ENCODE measurements at places on chromosomes 3 and 15.
A peak's percentile ranks its signal among the peaks of the same experiment; 100 is the strongest.

DNA sequence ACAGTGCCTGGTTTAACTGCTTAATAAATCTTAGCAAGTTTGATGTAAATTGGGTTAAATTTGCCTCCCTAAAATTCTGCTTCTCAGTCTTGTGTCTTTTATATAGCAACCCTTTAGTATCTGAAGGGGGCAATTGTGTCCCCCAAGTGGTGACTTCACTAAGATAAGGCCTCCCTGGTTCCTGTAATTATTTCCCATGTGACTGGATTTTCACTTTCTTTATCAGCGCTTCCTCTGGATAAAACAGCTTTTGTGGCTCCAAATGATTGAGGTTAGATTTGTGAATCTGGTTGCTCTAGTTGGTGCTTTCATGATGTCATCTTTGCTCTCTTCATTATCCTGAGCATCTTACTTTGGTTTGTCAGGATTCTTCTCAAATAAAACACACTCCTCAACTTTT, 334.3 kb upstream of the CTDSPL start:
- H3K4me1 ChIP-seq, result peaks cover 16% of the 10 kb centered on the region
- no peak for DNase-seq
- no peaks in the 10 kb centered on the region for H3K36me3 ChIP-seq
- no peak overlapping the region for H3K4me3 ChIP-seq
- H3K27ac ChIP-seq, result no peak overlapping the region

- no peak for DNase-seq
- no peaks in the 10 kb centered on the region for H3K4me1 ChIP-seq
- H3K27ac ChIP-seq, result no peak overlapping the region
- no peak overlapping the region for H3K4me3 ChIP-seq
- H3K36me3 ChIP-seq, result no peaks in the 10 kb centered on the region
Observed at GRCh38 chr15:58087871-58088270, 22.4 kb upstream of the ALDH1A2 start.

GRCh38 chr3:67531181-67532101, 123.0 kb downstream of the SUCLG2 start:
- H3K4me3 ChIP-seq, result no peak overlapping the region
- H3K27me3 ChIP-seq, result no peaks in the 10 kb centered on the region
- DNase-seq, result no peak
- H3K4me1 ChIP-seq, result no peaks in the 10 kb centered on the region
- no peaks in the 10 kb centered on the region for H3K36me3 ChIP-seq
- H3K27ac ChIP-seq, result no peak overlapping the region

DNA sequence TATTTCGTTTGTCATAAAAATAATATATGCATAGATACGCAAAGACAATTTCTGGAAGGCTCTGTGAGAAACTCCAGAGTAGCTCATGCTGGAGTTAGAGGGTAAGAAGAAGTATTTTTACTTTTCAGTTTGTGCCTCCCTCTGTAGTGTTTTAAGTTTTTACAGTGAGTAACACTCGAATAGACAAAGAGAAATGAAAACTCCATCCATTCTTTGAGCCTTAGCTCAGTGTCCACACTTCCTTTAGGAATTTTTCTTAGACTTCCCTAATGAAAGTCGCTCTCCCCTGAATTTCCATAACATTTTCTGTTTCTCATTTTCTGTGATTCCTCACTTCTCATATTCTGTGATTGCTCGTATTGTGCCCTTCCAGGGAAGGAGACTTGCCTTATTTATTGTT, 2.1 kb downstream of the BLOC1S6 start:
- no peaks in the 10 kb centered on the region for H3K36me3 ChIP-seq
- H3K27me3 ChIP-seq, result no peaks in the 10 kb centered on the region
- H3K27ac ChIP-seq, result peak overlapping the region; percentile 93

DNA sequence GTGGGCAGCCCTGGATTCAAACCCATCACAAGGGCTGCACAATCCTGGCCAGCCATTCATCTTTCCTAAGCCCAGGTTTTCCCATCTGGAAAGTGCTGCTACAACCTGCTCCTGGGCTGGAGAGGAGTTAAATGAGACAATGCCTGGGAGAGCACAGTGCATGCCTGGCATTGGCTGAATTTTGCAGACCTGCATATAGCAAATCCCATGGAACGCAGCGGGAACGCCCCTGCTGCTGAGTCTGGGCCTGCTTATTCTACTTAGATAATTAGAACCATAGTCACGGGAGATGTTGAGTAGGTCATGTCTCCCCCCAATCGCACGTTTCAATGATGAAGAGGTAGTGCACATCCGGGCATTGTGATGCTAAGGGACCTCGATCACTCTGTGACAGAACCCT, 46.6 kb downstream of the ABTB1 start:
- H3K27me3 ChIP-seq, result no peaks in the 10 kb centered on the region
- H3K36me3 ChIP-seq, result no peaks in the 10 kb centered on the region
- no peak overlapping the region for H3K27ac ChIP-seq
- H3K4me3 ChIP-seq, result no peak overlapping the region
- no peak for DNase-seq

GRCh38 chr3:126008219-126008618, 39.2 kb downstream of the ROPN1B start:
- peaks cover 8% of the 10 kb centered on the region for H3K36me3 ChIP-seq
- no peaks in the 10 kb centered on the region for H3K27me3 ChIP-seq
- no peak overlapping the region for H3K27ac ChIP-seq
- DNase-seq, result no peak

Data from tibial nerve (tissue), 4 donors.